ENCODE measurements at places on chromosomes 16 and 17.

DNA sequence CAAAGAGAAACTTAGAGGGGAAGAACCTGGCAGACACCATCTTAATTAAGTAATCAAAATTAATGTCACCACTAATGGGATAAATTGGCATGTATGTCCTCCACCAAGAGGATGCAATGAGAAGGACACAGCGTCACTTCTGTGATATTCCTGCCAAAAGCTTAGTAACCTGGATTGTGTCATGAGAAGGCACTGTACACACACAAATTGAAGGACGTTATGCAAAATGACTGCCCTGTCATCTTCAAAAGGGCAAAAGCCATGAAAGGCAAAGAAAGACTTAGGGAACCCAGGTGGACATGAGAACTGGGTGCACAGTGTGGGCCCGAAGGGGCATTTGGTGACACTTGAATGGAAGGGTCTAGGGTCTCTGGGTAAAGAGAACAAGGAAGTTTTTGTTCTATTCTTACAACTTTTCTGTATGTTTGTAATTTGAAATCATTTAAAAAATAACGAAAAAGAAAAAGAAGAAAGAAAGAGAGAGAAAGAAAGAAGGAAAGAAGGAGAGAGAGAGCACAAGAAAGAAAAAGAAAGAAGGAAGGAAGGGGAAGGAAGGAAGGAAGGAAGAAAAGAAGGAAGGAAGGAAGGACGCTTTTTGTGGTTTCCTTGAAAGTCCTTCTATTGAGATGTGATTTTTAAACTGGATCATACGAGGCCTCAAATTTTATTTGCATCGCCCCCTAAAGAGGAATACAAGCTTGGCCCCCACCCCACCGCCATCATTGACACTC, 4.0 kb upstream of the APOH start:
- DNase-seq: no peak

- no peak for DNase-seq
Observed at GRCh38 chr17:43830510-43831140, 2.3 kb downstream of the MPP3 start.

DNA sequence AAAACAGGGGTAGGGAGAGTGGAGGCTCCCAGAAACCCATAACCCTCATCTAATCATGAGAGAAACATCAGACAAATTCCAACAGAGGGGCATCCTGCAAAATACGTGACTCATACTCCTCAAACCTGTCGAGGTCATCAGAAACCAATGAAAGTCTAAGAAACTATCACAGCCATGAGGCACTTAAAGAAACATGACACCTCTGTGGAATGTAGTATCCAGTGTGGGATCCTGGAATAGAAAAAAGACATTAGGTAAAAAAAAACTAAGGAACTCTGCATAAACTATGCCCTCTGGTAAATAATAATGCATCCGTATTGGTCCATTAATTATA, 16.4 kb downstream of the CDH5 start:
- no peak for DNase-seq

- DNase-seq: no peak
Observed at GRCh38 chr16:83312718-83313245, 495.0 kb upstream of the HSBP1 start.

DNA sequence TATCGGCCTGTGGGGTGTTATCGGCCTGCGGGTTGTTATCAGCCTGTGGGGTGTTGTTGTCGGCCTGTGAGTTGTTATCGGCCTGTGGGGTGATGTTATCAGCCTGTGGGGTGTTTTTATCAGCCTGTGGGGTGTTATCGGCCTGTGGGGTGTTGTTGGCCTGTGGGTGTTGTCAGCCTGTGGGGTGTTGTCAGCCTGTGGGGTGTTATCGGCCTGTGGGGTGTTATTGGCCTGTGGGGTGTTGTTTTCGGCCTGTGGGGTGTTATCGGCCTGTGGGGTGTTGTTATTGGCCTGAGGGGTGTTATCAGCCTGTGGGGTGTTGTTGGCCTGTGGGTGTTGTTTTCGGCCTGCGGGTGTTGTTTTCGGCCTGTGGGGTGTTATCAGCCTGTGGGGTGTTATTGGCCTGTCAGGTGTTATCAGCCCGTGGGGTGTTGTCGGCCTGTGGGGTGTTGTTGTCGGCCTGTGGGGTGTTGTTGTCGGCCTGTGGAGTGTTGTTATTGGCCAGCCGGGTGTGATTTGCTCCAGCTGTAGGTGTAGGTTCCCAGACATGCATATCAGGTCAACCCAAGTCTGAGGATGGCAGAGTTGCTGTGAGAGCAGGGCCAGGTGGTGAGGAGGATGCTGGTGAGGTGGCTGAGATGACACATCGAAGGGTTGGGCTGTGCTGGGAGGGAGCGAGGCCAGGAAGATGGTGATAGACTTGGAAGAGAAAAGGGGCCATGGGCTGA, 7.1 kb downstream of the TRARG1 start:
- DNase-seq: no peak

- DNase-seq: no peak
Observed at GRCh38 chr17:55285340-55286301, 20.9 kb downstream of the HLF start.

GRCh38 chr17:75315541-75316243, 26.5 kb upstream of the SLC25A19 start:
- DNase-seq: no peak

- no peak for DNase-seq
Observed at GRCh38 chr17:76437467-76438402, 15.2 kb downstream of the UBE2O start.

DNA sequence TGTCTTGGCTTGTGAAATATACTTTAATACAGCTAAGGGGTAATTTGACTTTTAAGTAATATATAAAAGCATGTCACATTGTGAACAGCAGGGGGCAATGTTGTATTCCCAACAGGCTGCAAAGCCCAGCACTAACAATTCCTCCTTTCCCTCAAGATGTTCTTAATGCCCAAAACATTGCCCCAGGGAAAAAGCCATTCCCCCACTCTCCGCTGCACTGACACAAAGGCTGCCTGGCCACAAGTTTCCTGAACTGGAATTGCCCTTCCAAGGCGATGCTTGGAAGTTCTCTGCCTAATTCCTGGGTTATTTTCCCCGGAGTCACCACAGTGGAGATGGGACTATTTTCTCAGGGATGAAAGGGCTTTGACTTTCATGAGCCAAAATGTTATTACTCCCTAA, 27.2 kb downstream of the CLEC16A start:
- DNase-seq: no peak

GRCh38 chr17:77613627-77614026, 344.9 kb upstream of the TNRC6C start:
- DNase-seq: no peak

GRCh38 chr17:57102122-57102521, 17.1 kb downstream of the AKAP1 start:
- DNase-seq: no peak

DNA sequence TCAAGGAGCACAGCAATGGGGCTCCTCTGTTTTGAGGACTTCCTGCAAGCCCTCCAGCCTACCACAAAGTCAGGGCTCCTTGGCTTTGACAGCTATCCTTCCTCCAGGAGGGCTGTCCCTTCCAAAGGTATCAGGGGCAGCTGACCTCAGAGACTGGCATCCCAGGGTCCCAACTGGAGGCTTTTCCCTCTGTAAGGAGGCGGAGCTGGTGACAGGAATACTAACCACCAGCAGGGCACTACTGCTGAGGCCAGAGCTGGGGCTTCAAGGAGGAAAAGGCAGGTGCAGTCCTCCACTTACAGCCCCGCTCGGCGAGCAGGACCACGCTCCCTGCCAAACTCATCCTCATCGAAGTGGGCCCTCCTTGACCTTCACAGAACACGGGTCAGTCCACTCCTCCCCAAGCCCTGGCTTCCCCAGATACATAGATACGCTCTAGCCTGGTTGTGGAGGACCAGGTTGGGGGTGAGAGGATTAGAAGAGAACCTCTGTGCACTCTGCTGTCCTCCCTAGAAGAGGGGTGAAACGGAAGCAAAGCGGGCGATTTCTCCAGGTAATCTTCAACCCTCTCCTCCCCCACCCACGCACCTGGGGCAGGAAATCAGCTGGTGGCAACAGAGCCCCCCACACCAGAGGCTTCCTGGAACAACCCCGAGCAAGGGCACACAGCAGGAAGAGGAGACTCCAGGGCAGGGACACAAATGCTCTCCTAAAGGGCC, 20.5 kb downstream of the ST3GAL2 start:
- DNase-seq: no peak

DNA sequence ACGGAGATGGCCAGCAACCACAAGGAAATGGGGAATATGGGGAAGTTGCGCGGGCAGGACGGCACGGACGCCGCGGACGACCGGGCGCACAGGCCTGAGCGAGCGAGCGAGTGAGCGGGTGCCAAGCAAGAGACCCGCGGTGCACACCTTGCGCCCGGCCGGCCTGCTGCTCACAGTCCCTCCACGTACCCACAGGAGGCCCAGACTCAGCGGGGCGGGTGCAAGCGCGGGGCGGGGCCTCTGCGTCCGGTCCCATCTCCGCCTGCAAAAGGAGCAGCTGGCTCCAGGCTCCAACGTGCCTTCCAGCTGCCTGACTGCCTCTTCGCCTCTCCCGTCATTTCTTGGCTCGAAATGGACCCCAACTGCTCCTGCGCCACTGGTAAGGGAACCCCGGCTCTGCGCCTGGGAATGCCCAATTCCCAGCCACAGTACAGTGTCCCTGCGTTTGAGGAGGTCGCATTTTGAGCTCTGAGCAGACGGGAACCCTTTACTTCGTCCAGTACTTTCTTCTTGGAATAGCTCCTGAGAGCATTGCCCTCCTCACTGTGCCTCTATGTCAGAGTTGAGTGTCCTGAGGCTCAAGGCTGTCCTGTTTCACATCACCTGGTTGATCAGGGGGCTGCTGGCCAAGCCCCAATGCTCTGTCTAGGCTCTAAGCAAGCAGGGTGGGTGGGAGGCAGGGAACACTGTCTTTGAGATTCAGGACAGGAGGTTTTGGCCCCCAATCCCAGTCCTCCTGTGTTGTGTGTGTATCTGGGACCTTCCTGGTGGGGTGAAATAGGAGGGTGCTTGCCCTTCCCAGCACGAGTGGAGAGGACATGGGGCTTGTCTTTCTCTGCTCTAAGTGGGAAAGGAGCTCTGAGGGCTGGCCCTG, 8.1 kb upstream of the MT1E start:
- no peak for DNase-seq

GRCh38 chr16:89036776-89037175, 56.9 kb upstream of the ACSF3 start:
- no peak for DNase-seq

DNA sequence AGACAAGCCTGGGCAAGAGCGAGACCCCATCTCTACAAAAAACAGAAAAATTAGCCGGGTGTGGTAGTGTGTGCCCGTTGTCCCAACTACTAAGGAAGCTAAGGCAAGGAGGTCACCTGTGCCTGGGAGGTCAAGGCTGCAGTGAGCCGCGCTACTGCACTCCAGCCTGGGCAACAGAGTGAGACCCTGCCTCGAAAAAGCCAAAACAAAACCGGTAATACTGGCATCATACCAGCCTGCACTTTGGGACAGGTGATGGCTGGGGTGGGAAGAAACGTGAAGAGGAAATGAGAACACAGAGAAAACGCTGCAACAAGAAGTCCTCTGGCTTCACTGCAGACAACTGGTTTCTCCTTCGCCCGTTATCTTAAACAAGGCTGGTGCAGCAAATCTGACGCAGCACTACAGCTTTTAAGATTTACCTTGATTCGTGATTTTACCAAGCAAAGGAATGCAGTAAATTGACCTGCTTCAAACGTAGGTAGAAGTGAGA, 725 bp upstream of the CASC3 start:
- DNase-seq: no peak

DNA sequence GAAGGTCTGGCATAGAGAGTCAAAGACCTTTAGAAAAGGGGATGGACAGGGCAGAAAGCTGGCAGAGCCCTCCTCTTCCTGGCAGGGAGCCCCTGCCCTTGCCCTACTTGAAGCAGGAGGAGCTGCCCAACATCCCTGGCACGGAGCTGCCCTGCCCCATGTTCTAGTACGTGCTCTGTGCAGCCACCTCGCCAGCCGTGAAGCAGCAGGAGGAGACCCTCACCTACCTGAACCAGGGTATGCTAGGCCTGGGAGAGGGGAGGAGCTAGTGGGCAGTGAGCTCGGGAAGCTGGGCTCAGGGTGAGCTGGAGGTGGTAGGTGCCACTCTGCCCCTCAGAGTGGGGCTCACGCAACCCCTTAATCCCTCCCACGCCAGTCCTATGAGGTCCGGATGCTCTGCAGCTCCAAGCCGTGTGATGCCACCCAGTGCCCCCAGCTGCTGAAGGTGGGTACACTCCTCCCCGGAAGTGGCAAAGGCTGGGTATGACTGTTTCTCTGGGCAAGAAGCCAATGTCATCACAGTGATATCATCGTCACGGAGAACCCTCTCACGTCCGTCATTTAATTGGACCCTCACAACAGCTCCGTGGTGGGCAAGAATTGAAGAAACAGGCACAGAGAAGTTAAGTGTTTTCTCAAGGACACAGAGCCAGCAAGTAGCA, 12.7 kb upstream of the STAC2 start:
- peak; percentile 82 for DNase-seq

DNA sequence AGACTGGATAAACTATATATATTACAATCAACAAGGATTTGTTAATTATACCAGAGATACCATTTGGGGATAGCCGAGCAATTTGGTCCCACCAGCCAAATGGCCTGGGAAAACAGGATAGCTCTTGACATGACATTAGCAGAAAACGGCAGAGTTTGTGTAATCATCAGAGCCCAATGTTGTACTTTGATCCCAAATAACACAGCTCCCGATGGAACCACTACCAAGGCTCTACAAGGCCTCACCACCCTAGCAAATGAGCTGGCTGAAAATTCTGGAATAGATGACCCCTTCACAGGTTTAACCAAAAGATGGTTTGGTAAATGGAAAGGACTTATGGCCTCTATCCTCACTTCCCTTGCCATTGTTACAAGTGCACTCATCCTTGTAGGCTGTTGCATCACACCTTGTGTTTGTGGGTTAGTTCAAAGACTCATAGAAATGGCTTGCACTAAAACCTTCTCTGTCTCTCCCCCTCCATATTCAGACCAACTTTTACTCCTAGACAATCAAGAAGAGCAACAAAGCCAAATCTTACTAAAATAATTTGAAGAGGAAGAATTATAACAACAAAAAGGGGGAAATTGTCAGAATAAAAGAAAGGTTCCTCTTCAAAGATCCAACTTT, 9.5 kb downstream of the TXNL4B start:
- DNase-seq: no peak

GRCh38 chr16:84391151-84392030, 23.1 kb downstream of the ATP2C2 start:
- DNase-seq: no peak

DNA sequence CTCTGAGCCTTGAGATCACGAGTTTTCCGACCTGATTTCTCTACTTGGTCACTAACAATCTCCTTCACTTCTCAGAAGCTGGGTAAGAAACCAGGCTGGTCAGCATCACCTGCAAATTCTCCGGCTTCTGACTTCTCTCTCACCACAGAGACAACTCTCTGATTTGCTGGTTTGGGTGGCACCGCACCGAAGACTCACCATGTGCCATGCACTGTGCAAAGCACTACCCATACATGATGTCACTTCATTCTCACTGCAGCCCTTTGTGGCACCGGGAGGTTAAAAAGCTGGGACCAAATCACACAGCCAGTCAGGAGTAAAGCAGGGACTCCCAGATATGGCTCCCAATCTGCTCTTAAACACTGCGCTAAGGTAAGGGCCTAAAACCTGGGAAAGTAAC, 647 bp downstream of the VAC14 start:
- DNase-seq: no peak

- DNase-seq: no peak
Observed at GRCh38 chr17:64289741-64290141, 26.7 kb upstream of the TEX2 start.
